ENCODE measurements at places on chromosomes 13 and 19.

DNA sequence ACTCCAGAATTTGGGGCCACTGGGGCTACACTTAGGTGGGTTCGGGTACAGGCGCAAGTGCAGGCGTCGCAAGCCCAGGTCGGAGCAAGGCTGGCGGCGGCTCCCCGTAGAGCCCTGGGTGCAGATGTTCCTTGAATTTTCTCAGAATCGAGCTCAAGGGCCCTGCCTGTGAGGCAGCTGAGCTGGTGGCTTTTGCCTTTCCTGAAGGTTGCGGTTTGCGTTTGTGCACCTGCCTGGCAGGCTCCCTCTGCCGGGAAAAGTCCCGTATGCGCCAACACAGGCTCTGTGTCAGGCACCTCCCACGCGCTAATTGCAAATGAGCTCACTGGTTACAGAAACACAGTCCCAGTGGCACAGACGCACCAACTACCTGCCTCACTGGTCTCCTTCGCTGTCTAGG lies 5.9 kb downstream of the DOHH start:
- no peak for DNase-seq

DNA sequence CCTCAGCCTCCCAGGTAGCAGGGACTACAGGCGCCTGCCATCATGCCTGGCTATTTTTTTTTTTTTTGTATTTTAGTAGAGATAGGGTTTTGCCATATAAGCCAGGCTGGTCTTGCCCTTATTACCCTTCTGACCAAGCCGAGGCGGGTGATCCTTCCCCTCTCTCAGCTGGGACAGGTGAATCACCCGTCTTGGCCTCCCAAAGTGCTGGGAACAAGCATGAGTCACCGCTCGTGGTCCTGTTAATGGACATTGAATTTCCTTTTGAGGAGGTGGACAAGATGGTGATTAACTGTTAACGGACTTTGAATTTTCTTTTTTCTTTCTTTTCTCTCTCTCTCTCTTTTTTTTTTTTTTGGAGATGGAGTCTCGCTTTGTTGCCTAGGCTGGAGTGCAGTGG lies 10.6 kb downstream of the CD70 start:
- no peak for DNase-seq

DNA sequence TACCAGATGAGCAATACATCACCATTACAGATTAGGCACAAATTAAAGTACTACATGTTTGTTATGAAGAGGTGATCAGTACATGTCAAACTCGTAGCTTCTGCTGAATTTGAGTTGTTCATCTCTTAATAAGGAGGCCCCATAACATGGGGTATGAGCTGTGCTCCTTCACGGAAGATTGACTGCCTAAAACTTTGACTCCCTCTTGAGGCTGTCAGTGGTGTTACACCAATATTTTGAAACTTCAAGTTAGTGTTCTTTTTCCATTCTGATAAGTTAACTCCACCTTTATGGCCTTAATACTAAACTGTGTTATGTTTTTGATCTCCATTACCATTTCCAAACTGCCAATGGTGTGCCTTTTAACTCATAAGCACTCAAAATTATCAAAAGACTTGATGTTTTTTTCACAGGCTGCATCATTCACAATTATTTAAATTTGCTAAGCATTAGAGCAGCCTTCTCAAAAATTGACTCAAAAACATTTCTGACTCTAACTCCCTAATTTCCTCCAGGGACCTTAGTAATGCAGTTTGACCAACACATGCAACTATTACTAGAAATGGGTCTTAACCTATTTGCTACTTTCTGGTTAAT lies 1591.5 kb downstream of the PCDH9 start:
- no peak for DNase-seq

DNA sequence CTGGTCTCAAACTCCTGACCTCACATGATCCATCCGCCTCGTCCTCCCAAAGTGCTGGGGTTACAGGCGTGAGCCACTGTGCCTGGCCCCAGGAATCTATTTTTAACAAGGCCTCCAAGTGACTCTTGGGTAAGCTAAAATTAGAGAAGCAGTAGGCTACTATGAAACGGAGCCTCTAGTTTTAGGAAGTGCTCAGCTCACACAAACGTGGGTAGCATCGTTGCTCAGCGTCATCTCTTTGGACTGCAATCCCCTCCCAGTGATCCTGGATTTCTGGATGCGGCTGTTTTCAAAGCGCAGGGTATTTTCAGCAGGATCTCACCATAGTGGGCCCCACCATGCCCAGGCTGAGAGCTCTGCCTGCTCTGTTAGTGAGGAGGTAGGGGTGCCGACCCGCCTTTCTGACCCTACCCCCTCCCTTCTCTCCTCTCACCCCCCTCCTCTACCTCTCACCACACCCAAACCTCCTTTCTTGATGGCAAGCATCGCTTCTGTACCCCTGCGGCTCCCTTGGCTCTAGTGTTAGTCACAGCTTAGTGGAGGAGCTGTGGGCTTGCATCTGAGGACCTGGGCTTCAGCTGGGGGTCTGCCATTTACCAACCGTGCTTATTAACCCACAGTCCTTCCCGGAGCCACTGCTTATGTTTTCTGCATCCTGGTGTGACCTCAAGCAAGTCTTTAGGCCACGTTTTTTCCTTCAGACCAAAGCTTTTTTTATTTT lies 34.2 kb downstream of the GJA3 start:
- DNase-seq, result no peak

DNA sequence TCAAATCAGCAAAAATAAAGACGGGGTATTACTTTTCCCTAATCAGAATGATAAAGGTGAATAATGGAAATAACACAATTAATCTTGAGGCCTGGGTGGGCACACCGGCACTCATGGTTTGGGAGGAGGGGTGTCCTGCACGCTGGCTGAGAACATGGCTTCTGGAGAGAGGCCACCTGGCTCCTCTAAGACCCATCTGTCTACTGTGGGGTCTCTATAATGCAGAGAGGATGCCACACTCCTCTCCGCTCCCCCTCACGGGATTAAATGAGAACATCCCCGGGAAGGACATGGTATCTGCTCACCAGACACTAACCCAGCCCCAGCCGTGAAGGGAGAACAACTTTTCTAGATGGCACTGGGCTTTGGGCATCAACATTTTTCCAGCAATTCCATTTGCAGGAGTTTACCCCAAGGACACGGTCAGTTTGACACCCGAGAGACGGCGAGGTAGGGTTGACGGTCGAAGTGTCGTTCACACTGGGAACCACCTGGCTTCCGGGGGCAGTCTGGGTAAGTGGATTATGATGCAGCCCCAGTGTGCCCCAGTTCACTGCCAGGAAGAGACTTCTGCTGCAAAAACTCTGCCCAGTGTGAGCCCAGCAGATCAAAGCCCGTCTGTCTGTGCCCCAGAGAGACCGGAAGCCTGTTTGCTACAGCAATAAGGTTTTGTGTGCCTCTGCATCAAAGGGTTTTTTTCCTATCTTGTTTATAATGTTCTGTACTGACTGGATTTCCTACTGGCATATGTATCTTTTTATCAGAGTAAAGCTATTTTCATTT lies 56.6 kb downstream of the CEBPG start:
- no peak for DNase-seq

DNA sequence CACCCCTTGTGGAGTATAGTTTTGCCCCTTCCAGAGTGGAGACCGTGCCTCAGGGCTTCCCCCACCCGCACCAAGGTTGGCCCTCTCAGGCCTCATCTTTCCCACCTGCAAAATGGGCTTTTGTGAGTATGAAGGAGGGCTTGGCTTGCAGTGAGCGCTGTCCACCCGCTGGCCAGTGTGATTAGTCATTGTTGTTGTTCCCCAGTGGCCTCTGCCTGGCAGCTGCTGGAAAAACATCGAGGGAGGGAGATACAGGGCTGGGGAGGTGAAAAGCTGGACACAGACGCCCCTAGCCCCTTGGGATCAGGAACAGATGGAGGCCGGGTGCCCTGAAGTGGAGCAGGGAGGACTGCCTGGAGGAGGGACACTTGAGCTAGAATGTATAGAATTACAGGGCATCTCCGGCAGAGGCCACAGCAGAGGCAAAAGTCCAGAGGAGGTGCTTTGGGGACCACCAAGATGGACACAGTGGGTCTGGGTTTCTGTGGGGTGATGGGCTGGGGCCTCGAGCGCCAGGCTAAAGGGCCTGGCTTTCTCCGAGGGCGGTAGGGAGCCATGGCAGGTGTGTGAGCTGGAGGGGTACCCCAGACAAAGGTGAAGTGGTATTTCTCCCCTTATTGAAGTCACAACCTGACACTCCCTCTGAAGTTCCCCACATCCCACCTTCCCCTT lies 3.9 kb upstream of the IL12RB1 start:
- DNase-seq, result no peak

All from ureter (tissue), 1 donor.